ENCODE measurements at places on chromosomes 3 and 15. TPM values are rescaled to one million over a fixed set of nuclear protein-coding genes. Genes with fewer than 3 reads are reported as not detected.

Gene ASB14
- total RNA-seq = not detected

Gene ITGA11
- 1.0 TPM for total RNA-seq

Gene SCAANT1
- total RNA-seq = not detected

Gene AMOTL2
- total RNA-seq = 91.1 TPM

Gene SLC51B
- total RNA-seq = not detected

Gene FETUB
- not detected for total RNA-seq

Gene SI
- total RNA-seq = not detected

Gene FAM81A
- 0.50 TPM for total RNA-seq
